ENCODE measurements at places on chromosomes 2 and 18.

DNA sequence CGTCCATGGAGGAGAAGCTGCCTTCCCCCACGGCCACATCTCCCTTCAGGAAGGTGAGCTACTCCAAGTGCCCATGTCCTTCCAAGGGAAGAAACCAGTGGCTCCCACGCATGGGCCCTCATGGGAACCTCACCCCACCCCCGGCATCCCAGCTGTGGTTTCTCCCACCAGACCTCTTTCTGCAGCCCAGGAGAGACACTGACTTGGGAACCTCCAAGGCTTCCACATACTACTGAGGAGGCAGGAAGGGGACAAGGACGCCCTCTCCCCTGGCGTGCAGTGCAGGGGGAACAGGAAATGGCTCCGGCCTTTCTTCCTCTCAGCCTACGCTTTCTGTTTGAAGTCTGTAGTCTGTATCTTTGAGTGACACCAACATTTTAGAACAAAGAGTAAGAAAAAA is 104.5 kb upstream of the EPC2 start:
- DNase-seq: no peak

DNA sequence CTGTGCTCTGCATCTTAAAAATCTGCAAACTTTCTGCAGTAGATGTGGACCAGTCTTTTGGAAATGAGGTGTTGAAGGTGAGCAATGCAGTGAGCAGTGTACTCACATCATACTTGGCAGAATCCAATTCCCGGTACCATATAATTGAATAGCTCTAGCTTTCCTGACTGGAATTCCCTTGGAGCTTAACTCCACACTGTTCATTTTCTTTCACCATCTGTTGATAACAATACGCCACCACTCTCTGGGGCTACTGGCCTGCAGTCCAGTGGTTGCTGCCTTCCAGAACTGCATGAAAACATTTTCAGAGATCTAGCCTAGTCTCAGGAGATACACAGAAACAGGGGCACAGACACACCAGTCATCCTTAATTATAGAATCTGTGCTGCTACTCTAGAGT is 820.0 kb upstream of the NXPH2 start:
- no peak for DNase-seq

GRCh38 chr18:79799619-79800370 is 2.1 kb downstream of the KCNG2 start:
- DNase-seq: no peak

DNA sequence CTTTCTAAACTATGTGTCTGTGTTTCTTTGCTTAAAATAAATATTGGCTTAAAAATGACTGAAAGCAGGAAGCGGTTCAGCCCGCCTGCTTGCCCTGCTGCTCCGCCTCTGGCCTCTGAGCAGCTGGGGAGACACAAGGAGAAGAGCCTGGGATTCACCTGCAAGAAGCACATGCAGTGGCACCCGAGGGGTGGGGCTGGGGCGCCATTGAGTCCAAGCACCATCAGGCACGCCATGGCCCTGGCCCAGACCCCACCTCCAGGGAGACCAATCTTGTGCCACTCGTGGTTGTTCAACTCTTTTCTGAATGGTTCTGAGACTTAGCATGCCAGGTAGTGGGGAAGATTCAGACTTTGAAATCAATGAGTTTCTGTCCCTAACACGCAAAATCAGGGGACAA is 495.5 kb upstream of the MYT1L start:
- no peak for DNase-seq

DNA sequence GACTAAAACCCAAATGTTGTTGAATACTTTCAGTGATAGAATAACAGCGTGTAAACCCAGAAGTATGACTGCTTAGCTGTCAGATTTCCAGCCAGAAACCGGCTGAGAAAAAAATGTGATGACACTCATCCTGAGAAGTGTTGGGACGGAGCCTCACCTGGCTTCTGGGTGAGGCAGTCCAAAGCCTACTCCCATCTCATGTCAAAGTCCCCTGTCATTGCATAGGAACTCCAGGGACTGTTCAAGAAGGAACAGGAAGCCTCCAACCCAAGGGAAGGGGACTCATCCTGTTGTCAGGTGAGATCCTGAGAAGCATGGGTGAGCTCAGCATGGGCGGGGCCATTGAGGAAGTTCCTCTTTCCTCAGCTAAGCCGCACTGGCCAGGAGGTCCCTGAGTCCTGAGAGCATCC is 11.3 kb upstream of the CHRNA1 start:
- DNase-seq: no peak

- peak; percentile 48 for DNase-seq
Measured at GRCh38 chr2:160269803-160270570, 69.9 kb upstream of the ITGB6 start.

Measured in stimulated activated CD4-positive, alpha-beta T cell treated with anti-CD3 and anti-CD28 coated beads, Interleukin-1b, Interleukin-23, amount 100 ng/mL, for 24 hours (primary cell).